ENCODE measurements at places on chromosomes 3 and 15. TPM values are rescaled to one million over a fixed set of nuclear protein-coding genes. Genes with fewer than 3 reads are reported as not detected.

DNA sequence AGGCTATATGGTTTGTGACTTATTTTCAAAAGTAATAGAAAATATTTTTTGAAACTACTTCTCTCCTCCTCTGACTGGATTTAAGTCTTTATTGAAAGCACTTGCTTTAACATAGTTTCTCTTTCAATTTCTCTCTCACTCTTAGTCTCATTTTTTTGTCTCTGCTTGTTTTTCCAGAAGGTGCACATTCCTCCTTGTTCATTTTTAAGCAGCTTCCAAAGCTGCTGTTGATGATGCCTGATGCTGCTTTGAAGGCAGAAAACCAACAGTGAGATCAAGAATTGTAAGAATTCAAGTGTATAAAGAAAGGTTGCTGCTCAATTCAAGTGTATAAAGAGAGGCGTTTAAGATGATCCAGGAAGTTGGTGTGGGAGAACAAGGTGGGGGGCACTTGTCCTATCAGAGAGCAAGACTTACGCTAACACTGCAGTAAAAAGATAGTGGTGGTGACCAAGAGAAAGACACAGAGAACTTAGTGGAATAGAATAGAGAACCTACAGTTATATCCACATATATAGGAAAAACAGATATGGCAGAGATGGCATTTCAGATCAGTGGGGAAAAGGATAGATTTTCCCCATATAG lies 12.1 kb downstream of the NR2C2 start:
- no peak for DNase-seq
- H3K27ac ChIP-seq: no peak overlapping the region
- H3K36me3 ChIP-seq: no peaks in the 10 kb centered on the region
- no peak overlapping the region for H3K4me3 ChIP-seq

DNA sequence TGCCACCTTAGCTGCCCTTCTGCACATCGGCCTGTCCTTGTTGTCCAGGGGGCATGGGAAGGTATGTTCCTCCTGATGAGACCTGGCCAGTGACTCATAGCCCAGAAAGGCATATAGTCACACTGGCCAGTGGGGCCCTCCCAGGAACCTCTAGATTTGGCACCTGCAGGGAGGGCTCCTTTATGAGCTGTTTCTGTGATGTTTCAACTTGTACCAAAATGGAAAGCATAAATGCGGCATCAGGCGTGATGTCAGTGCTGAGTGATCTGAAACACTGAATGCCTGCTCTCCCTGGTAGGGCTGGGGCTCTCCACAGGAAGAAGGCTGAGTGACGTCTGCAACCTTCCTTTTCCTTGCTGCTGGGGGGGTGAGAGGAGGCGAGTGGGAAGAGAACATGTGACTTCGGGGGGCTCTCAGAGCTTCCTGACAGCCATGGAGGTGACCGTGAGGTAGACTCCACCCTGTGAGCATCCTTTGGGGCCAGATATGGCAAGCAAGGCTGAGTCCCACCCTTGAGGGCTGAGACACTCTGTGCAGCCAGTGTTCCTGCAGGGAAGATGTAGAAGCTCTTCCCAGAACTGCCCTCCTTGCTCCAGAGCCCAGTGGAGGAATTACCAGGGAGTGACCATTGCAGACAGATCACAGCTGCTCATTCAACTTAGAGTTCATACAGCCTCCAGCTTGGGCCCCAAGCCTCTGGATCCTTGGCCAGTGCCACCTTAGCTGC lies 37.1 kb upstream of the APEH start:
- no peaks in the 10 kb centered on the region for H3K4me1 ChIP-seq
- H3K36me3 ChIP-seq: no peaks in the 10 kb centered on the region
- no peaks in the 10 kb centered on the region for H3K27me3 ChIP-seq

GRCh38 chr3:72331076-72331475 lies 517.2 kb downstream of the SHQ1 start:
- peaks cover 14% of the 10 kb centered on the region for H3K4me1 ChIP-seq
- no peaks in the 10 kb centered on the region for H3K36me3 ChIP-seq
- DNase-seq: no peak

GRCh38 chr3:125428216-125428830 lies 53.2 kb upstream of the ZNF148 start:
- no peak overlapping the region for H3K27ac ChIP-seq
- no peaks in the 10 kb centered on the region for H3K4me1 ChIP-seq
- no peaks in the 10 kb centered on the region for H3K27me3 ChIP-seq
- DNase-seq: no peak

SV2B gene
- total RNA-seq: 0.76 TPM

KLF15 gene
- total RNA-seq: 14.0 TPM
